ENCODE measurements at places on chromosomes 3 and 15. TPM values are rescaled to one million over a fixed set of nuclear protein-coding genes. Genes with fewer than 3 reads are reported as not detected.
A peak's percentile ranks its signal among the peaks of the same experiment; 100 is the strongest.

- DNase-seq = no peak
- no peak overlapping the region for H3K4me3 ChIP-seq
- H3K27me3 ChIP-seq = peaks cover 5% of the 10 kb centered on the region
- H3K27ac ChIP-seq = no peak overlapping the region
- H3K4me1 ChIP-seq = no peaks in the 10 kb centered on the region
These were observed 30.7 kb downstream of the IDH3A start for GRCh38 chr15:78179906-78180305.

- H3K4me1 ChIP-seq = no peaks in the 10 kb centered on the region
- DNase-seq = no peak
- H3K4me3 ChIP-seq = no peak overlapping the region
- H3K36me3 ChIP-seq = no peaks in the 10 kb centered on the region
These were observed 79.9 kb upstream of the CADPS start for GRCh38 chr3:62955126-62955525.

DNA sequence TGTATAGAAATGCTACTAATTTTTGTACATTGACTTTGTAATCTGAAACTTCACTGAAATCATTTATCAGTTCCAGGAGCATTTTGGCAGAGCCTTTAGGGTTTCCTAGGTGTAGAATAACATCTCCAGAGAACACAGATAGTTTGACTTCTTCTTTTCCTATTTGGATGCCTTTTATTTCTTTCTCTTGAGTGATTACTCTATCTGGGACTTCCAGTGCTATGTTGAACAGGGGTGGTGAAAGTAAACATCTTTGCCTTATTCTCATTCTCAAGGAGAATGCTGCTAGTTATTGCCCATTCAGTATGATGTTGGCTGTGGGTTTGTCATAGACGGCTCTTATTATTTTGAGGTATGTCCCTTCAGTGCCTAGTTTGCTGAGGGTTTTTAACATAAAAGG lies 697.9 kb upstream of the ROBO1 start:
- H3K4me3 ChIP-seq = no peak overlapping the region
- no peaks in the 10 kb centered on the region for H3K27me3 ChIP-seq
- no peaks in the 10 kb centered on the region for H3K36me3 ChIP-seq
- DNase-seq = no peak
- no peaks in the 10 kb centered on the region for H3K4me1 ChIP-seq

- DNase-seq = no peak
- H3K36me3 ChIP-seq = no peaks in the 10 kb centered on the region
- H3K4me1 ChIP-seq = no peaks in the 10 kb centered on the region
- no peak overlapping the region for H3K4me3 ChIP-seq
- no peaks in the 10 kb centered on the region for H3K27me3 ChIP-seq
These were observed 51.0 kb upstream of the EIF1B start for GRCh38 chr3:40258555-40258954.

GRCh38 chr15:74206801-74207281 lies 4.3 kb upstream of the STRA6 start:
- H3K27ac ChIP-seq = no peak overlapping the region
- peaks cover 38% of the 10 kb centered on the region for H3K4me1 ChIP-seq
- no peaks in the 10 kb centered on the region for H3K27me3 ChIP-seq

DNA sequence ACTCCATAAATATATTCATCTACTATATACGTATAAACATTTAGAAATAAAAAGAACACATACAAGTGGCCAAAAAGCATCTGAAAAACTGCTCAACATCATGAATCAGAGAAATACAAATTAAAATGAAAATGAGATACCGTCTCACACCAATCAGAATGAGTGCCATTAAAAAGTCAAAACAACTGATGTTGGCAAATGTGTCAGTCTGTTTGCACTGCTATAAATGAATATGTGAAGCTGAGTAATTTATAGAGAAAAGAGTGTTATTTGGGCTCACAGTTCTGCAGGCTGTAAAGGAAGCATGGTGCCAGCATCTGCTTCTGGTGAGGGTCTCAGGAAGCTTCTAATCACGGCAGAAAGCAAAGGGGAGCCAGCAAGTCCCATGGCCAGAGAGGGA lies 620.3 kb upstream of the CCDC54 start:
- peaks cover 26% of the 10 kb centered on the region for H3K36me3 ChIP-seq
- no peak overlapping the region for H3K4me3 ChIP-seq
- peaks cover 16% of the 10 kb centered on the region for H3K4me1 ChIP-seq
- H3K27ac ChIP-seq = no peak overlapping the region

GRCh38 chr15:49255966-49256759 lies 86.1 kb downstream of the GALK2 start:
- H3K4me3 ChIP-seq = no peak overlapping the region
- no peaks in the 10 kb centered on the region for H3K27me3 ChIP-seq
- H3K4me1 ChIP-seq = peaks cover 13% of the 10 kb centered on the region
- H3K27ac ChIP-seq = no peak overlapping the region

GRCh38 chr3:10363935-10364334 lies 43.0 kb upstream of the SEC13 start:
- H3K27me3 ChIP-seq = no peaks in the 10 kb centered on the region
- H3K36me3 ChIP-seq = no peaks in the 10 kb centered on the region
- H3K4me1 ChIP-seq = peaks cover 17% of the 10 kb centered on the region
- no peak overlapping the region for H3K27ac ChIP-seq
- peak; percentile 49 for DNase-seq
- H3K4me3 ChIP-seq = no peak overlapping the region

- H3K27me3 ChIP-seq = no peaks in the 10 kb centered on the region
- H3K4me1 ChIP-seq = no peaks in the 10 kb centered on the region
- DNase-seq = no peak
- H3K36me3 ChIP-seq = no peaks in the 10 kb centered on the region
These were observed 163.8 kb upstream of the MBNL1 start for GRCh38 chr3:152104847-152105415.

DNA sequence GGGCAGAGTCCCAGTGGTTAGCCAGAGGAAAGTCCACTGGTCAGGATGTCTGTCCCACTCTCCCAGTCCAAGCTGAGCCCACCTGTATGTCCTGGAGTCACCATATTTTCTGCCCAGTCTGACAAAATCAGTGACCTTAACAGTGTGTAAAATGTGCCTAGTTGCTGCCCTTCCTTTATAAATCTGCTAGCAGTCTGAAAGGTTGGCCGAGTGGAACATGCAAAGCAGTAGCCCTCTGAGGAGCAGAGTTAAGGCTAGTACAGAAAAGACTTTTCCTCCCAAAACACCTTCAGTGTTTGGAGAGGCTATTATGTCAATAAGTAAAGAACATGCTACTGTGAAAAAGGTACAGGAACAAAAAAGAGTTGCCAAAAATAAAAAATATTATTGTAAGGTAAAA lies 15.3 kb downstream of the TTC21A start:
- H3K36me3 ChIP-seq = no peaks in the 10 kb centered on the region
- peaks cover 7% of the 10 kb centered on the region for H3K4me1 ChIP-seq
- H3K27me3 ChIP-seq = no peaks in the 10 kb centered on the region
- DNase-seq = no peak
- no peak overlapping the region for H3K4me3 ChIP-seq
- H3K27ac ChIP-seq = no peak overlapping the region

GRCh38 chr15:82829234-82829633 lies 19.8 kb downstream of the WHAMM start:
- no peak for DNase-seq
- no peak overlapping the region for H3K4me3 ChIP-seq
- H3K36me3 ChIP-seq = peaks cover 78% of the 10 kb centered on the region
- H3K27me3 ChIP-seq = no peaks in the 10 kb centered on the region

DNA sequence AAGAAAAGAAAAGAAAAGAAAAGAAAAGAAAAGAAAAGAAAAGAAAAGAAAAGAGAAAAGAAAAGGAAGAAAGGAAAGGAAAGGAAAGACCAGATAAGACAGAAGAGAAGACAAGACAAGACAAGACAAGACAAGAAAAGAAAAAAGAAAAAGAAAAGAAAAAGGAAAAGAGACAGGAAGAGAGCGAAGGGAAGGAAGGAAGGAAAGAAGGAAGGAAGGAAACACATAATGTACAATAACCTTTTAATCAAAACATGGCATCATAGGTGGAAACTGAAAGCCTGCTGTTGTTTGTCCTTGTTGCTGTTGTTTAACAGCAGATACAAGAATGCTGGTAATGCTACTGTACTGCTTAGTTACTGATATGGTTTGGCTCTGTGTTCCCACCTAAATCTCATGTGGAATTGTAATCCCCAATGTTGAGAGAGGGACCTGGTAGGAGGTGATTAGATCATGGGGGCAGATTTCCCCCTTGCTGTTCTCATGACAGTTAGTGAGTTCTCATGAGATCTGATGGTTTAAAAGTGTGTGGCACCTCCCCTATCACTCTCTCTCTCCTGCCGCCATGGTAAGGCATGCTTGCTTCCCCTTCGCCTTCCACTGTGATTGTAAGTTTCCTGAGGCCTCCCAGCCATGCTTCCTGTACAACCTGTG lies 67.3 kb downstream of the MCF2L2 start:
- H3K36me3 ChIP-seq = no peaks in the 10 kb centered on the region
- no peaks in the 10 kb centered on the region for H3K4me1 ChIP-seq
- H3K27me3 ChIP-seq = peaks cover 3% of the 10 kb centered on the region
- H3K27ac ChIP-seq = no peak overlapping the region

DNA sequence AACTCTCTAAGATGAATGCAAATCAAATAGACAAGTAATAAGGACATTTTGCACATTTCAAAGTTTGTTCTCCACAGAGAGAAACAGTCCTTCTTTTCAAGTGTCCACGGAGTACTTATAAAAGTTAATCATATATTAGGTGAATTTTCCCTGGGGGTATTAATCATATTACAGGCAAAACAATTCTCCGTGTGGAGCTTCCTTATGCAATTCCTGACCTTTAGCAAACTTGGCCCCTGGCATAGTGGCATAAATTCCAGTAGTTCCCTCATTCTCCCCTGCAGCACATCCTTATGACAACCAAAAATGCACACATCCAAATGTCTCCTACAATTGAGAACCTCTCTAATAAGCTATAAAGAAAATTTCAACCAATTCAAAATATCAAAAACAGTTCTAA lies 34.4 kb downstream of the FSIP1 start:
- H3K36me3 ChIP-seq = no peaks in the 10 kb centered on the region
- no peaks in the 10 kb centered on the region for H3K27me3 ChIP-seq
- H3K27ac ChIP-seq = peak overlapping the region; percentile 74
- H3K4me1 ChIP-seq = peaks cover 27% of the 10 kb centered on the region

DNA sequence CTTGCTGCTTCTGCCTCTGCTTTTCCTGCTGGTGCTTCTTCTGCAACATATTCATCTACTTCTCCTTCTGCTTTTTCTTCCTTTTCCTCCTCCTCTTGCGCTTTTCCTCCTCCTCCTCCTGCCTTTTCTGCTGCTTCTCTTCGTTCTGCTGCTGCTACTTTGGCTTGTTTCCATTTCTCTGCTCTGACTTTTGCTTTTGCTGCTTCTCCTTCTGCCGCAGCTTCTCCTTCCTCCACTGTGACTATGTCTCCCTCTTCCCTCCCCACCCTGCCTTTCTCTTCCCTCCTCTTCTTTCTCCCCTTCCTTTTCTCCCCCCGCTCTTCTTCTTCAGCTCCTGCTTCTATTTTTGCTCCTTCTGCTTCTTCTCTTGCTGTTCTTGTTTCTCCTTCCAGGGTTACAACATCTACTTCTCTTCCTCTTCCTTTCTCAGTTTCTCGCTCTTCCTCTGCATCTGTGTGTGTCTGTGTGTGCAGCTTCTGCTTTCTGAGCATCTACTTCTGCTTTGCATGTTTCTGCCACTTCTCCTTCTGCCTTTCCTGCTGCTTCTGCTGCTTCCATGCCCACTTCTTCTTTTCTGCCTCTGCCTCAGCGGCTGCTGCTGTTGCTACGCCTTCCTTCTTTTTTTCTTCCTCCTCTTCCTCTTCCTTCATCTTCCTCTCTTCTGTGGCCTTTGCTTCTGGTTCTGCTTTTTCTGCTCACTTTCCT lies 51.4 kb downstream of the FAM43A start:
- H3K27ac ChIP-seq = no peak overlapping the region
- H3K36me3 ChIP-seq = no peaks in the 10 kb centered on the region
- H3K4me1 ChIP-seq = peaks cover 8% of the 10 kb centered on the region
- DNase-seq = no peak
- H3K27me3 ChIP-seq = peaks cover 22% of the 10 kb centered on the region

DNA sequence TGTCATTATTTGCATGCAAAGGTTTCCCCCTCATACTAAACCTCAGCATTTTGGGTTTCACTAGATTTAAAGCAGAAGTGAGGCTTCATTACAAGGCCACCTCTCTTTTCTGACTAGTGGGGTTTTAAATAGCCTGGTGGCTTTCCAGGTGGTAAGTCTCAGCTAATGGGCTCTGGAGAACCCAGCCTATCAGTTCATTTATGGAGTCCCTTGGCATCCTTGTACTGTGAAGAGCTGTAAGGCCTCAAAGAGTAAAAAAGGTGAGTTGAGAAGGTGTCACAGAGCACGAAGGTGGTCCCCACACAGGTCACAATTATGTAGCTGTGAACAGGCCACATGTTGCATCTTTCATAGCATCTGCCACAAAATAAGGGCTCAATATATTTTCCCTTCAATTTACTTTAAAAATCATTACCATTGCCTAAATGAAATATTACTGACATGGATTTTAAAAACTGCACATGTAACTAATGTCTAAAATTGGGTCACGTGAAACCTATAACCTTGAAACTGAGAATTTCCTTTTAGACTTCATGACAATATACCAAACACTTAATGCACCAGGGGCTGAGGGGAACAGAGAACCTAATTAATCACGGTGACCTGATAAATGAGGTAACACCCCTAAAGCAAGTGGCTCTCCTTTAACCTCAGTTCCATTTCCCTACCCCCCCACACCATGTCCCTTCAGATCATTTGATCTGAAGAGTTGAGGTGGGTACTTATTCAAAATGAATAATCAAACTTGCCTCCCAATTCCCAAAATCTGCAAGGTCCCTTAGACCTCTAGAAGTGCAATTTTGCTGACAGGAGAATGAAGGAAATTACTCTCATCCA lies 1.3 kb downstream of the NGLY1 start:
- no peaks in the 10 kb centered on the region for H3K36me3 ChIP-seq
- H3K27me3 ChIP-seq = no peaks in the 10 kb centered on the region
- DNase-seq = no peak
- H3K27ac ChIP-seq = peak overlapping the region; percentile 70
- peak overlapping the region; percentile 88 for H3K4me3 ChIP-seq

TNIK gene
- 7.6 TPM for total RNA-seq

GOLGA8T gene
- total RNA-seq = not detected

SH3GL3 gene
- total RNA-seq = 0.29 TPM
